Stimulated activated CD8-positive, alpha-beta memory T cell treated with anti-CD3 and anti-CD28 coated beads, Interleukin-7, amount 100 ng/mL, for 4 hours (primary cell): ENCODE measurements at places on chromosomes 12 and 14.
A peak's percentile ranks its signal among the peaks of the same experiment; 100 is the strongest.

GRCh38 chr12:109625131-109625559 is 51.6 kb downstream of the MVK start:
- DNase-seq: no peak

DNA sequence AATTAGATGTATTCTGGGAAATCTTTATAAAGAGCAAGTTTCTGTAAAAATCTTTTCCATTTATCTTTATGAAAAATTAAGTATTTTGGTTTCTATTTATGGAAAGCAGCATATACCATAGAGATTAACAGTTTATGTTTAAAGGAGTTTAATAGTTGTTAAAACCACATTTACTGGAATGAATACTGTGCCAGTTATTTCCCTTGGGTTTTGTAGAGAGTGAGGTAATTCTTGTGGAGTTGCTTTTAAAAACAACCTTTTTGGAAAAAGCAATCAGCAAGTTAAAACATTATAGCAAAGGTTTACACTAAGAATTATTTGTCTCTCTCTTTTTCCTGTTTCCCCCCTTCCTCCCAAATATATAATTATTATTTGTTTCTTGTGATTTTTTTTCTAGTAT is 34.9 kb downstream of the AEBP2 start:
- DNase-seq: no peak

DNA sequence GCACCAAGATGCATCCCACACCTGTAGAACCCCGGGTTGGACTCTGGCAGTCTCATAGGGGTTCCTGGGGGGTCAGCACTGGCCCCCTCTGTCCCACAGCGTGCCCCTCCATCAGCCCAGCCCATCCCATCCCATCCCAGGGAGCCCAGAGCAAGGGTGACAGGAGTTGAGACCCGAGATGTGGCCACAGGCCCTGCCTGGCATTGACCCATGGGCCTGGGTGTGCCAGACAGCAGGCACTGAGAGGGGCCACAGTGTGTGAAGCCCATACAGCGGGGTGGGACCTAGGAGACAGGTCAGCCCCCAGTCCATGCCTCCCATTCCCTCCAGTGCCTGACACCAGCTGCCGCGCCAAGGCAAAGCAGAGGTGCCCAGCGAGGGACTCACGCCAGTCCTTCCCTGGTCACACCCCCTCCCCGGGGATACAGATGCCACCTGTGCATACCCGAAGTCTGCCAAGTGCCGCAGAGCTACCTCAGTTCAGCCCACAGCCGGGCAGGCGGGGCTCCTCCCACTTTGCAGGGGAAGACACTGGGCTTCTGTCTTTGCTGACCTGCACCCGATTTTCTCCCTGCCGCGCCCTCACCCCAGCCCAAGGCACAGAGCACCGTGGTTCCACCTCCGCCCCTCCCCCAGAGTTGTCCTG is 50.4 kb downstream of the CYP46A1 start:
- no peak for DNase-seq

DNA sequence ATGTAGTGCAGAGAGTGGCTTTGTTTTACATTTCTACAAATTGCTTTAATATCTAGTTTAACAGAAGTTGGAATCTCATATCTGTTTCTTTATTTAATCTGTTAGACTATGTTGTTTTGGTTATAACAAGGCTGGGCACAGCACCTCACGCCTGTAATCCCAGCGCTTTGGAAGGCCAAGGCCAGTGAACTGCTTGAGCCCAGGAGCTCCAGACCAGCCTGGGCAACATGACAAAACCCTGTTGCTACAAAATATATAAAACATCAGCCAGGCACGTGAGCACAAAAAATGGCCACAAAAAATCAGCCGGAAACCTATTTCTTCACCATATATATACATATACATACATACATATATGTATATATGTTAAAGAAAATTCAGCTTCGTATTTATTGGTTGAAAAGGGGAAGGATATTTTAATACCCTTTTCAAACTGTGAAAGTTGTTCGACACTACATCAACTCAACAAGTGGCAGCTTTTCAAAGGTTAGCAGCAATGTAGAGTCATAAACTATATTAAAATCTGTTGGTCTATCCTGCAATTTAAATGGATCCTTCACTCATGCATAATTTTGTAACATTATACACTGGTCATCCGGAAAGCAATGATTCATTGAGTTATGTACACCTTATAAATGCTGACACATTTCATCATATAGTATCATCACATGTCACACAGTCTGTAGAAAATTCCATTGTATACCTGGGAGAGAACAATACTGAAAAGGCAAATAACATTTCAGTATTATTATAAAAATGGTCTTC is 7.1 kb downstream of the NR2C1 start:
- DNase-seq: no peak

- DNase-seq: no peak
Measured at GRCh38 chr12:90959538-90960139, 4.7 kb upstream of the CCER1 start.

DNA sequence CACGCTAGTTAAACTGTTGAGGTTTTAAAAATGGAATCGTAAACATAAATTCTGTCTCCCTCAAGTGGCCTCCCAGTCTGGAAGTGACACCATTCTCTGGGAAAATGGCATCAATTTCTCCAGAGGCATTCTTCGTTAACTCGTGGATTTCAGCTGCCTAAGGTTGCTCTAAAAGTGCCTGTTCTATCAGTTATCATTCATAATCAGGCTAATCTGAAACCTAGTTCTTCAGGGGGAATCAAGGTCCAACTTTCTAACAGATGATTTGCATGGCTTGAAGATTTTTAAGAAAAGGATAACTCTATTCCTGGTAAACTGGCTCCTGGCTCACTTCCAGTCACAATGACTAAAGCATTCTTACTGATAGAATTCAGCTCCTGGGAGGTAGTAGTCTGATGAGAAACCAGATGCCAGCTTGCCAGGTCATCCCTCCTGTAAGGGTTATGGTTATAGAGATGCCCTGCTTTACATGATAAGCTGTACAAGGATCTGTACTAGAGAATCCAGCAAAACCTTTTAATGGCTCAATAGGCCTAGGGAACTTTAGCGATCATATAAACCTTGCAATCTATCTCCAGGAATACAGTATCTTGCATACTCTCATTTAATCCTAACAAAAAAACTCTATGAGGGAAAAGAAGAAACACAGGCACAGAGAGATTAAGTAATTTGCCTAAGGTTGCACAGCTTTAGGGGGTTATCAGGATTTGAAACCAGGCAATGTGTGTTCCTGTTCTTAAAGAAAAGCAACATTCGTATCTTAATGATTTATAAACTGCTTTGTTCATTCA is 1.5 kb downstream of the L3HYPDH start:
- no peak for DNase-seq

GRCh38 chr14:104323551-104324175 is 185.3 kb downstream of the KIF26A start:
- DNase-seq: no peak

GRCh38 chr12:80406253-80406652 is 37.8 kb upstream of the PTPRQ start:
- DNase-seq: no peak

GRCh38 chr12:55024575-55024974 is 4.8 kb downstream of the NEUROD4 start:
- DNase-seq: no peak

DNA sequence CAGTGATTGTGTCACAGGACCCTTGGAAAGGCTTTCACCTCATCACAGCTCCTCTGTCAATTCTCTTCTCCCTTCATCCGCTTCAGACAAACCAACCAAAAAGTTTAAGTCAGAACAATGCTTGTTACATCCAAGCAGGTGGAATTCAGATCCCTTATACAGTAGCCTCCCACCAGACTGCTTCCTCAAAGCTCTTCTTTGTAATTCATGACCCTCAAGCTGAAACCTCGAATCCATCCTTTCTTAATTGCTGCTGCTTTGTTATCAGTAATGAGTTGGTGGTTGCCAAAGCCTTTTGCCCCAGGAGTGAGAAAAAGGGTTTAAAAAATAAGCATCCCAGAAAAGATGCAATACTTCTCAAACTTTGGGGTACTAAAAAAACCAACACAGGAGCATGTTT is 9.5 kb downstream of the BEST3 start:
- DNase-seq: no peak

DNA sequence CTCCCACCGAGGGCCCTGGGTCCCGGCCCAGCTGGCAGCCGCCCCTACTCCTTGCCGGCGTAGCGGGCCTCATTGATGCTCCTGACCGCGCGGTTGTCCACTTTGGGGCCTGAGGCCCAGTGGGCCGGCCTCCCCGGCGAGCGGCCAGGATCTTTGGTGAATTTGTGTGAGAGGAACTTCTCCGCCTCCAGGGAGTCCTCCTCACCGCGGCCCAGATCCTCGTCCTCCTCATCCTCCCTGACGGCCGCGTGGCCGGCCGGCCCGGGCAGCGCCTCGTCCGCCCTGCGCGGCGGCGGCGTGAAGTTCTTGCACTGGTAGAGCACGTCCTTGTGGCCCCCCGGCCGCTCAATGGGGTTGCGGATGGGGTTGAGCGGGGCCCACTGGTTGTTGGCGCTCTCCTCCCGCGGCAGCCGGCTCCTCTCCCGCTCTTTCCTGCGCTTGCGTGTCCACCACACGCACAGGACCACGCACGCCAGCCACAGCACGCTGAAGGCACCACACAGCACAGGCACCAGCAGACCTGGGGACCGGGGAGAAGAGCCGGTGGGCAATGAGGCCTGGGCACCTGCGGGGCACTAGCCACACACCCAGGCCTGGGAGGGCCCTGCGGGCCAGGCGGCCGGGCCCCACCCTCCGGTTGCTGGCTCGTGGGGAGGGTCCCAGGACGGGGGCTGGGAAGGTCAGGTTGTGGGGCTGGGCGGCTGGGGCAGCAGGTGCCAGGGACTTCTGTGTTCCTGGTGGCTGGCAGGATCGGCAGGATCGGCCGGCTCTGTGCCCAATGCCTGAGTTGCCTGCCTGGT is 25.7 kb downstream of the JAG2 start:
- DNase-seq: no peak

DNA sequence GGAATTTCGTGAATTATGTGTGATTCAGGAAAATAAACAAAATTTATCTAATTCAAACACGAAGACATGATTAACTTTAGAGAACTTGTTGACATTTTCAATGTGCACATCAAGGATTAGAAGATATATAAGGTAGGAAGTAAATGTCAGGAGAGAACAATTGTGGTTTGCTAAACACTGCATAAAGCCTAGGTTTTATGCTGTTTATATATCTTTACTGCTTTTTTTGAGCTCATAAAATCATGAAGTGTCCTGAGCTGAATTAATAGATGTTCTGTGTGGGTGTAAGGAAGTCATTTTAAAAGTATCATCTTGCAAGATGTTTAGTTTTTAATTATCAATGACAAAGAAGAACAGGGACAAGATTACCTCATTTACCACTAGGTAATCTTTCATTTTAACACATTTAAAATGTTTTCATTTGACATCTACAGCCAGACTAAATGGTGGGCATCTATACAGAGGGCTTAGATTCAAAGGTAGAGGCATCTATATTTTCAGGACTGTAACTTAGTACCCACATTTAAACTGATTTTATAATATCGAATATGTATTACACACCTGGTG is 382.8 kb downstream of the ADAMTS20 start:
- DNase-seq: no peak

GRCh38 chr14:70698288-70698687 is 56.6 kb downstream of the TTC9 start:
- no peak for DNase-seq

DNA sequence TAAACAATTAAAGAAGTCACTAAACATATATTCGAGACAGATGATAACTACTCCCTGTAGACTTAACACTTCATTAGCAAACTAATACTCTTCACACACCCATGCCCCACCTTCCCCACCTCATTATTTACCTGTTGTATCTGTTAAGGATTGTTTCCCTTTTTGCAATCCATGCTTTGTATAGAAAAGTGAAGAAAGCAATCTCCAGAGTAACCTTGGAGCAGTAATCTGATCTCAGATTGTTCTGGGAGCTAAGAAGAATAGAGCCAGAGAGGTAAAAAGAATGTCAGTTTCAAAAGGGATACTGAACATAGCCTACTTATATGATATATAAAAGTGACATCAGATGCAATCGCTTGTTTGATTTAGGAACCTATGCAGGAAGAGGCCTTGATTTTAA is 37.4 kb downstream of the PLEKHA5 start:
- DNase-seq: no peak

GRCh38 chr12:87280356-87280755 is 748.8 kb downstream of the C12orf50 start:
- no peak for DNase-seq

GRCh38 chr12:117447665-117448366 is 86.4 kb upstream of the NOS1 start:
- DNase-seq: no peak

GRCh38 chr14:96623676-96624484 is 121.7 kb downstream of the PAPOLA start:
- no peak for DNase-seq

DNA sequence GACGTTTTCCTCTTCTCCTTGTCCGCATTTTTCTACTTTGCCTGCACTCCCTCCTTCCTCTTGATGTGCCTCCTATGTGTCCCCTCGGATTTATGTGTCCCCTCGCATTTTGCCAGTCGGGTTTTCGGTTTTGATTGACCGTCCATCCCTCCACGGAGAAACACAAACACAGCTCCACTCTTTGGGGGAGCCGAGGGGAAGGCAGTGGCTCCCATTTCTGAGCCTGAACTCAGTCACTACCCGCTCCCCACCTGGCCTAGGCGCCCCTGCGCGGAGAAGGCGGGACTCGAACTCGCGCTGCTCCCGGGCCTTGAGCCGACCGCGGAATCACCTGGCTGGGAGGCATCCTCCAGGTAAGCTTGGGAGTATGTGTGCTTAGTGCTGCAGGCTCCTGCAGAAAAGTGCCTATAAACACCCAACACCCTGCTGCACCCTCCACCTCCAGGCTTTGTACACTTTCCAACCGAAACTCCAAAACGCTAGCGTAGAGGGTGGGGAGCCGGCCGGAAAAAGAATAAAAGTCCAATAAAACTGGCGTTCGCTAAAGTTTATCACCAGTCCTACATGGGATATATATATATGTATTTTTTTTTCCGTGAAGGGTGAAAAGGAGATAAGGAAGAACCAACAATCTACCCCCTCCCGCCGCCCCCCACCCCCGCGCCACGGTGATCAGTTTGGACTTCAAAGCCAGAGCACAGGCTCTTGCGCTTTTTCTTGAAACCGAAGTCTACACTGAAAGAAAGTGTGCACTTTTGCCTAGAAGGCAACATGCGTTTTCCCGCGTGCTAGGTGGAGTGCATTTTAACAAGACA is 3.3 kb upstream of the CCND2 start:
- DNase-seq: peak; percentile 31

GRCh38 chr14:65318636-65319506 is 93.7 kb upstream of the FUT8 start:
- DNase-seq: no peak
